CD14-positive monocyte (primary cell): ENCODE measurements at places on chromosomes 5 and 9.
A peak's percentile ranks its signal among the peaks of the same experiment; 100 is the strongest.

DNA sequence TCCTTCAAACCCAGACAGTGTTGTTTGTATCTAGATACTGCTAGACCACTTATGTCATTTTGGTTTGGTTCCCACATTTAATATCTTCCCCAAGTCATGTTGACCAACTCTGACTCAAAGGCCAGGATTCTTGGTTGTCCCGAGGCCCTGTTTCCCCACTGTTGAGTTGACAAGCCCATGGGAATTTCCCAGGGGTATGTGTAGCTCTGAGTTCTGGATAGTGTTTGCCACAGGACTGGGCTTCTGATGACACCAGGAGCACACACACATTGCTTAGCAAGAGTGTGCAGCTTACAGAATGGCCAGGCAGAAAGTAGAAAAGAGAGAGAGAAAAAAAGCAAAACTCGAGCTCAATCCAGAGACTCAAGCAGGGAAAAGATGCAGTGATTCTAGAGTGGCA lies 214.4 kb downstream of the NXNL2 start:
- H3K27me3 ChIP-seq: no peaks in the 10 kb centered on the region
- H3K27ac ChIP-seq: no peak overlapping the region
- no peaks in the 10 kb centered on the region for H3K36me3 ChIP-seq
- no peak for DNase-seq
- no peak overlapping the region for H3K4me3 ChIP-seq

- peak overlapping the region; percentile 57 for H3K27ac ChIP-seq
- DNase-seq: no peak
- peaks cover 7% of the 10 kb centered on the region for H3K36me3 ChIP-seq
- no peak overlapping the region for H3K4me3 ChIP-seq
- peaks cover 61% of the 10 kb centered on the region for H3K4me1 ChIP-seq
- no peaks in the 10 kb centered on the region for H3K27me3 ChIP-seq
Measured at GRCh38 chr5:173924899-173925298, 36.8 kb downstream of the CPEB4 start.

- no peak overlapping the region for H3K4me3 ChIP-seq
- H3K4me1 ChIP-seq: no peaks in the 10 kb centered on the region
- H3K27ac ChIP-seq: no peak overlapping the region
- H3K27me3 ChIP-seq: no peaks in the 10 kb centered on the region
- no peak for DNase-seq
Measured at GRCh38 chr5:175885813-175886212, 14.4 kb downstream of the CPLX2 start.

- H3K4me3 ChIP-seq: no peak overlapping the region
- H3K27ac ChIP-seq: no peak overlapping the region
- DNase-seq: no peak
Measured at GRCh38 chr9:119991797-119992196, 588.2 kb downstream of the CDK5RAP2 start.

GRCh38 chr5:1006656-1007071 lies 1.9 kb upstream of the NKD2 start:
- no peak overlapping the region for H3K27ac ChIP-seq
- peaks cover 75% of the 10 kb centered on the region for H3K27me3 ChIP-seq
- H3K4me3 ChIP-seq: no peak overlapping the region
- H3K36me3 ChIP-seq: no peaks in the 10 kb centered on the region
- no peak for DNase-seq
- H3K4me1 ChIP-seq: no peaks in the 10 kb centered on the region

- no peak for DNase-seq
- H3K36me3 ChIP-seq: peaks cover 98% of the 10 kb centered on the region
- H3K27ac ChIP-seq: no peak overlapping the region
- H3K4me1 ChIP-seq: peaks cover 9% of the 10 kb centered on the region
- no peak overlapping the region for H3K4me3 ChIP-seq
Measured at GRCh38 chr9:127742435-127743088, 7.5 kb upstream of the TOR2A start.

GRCh38 chr5:98570010-98570409 lies 203.5 kb upstream of the RGMB start:
- no peak for DNase-seq
- no peak overlapping the region for H3K27ac ChIP-seq
- H3K4me3 ChIP-seq: no peak overlapping the region
- H3K36me3 ChIP-seq: no peaks in the 10 kb centered on the region
- no peaks in the 10 kb centered on the region for H3K27me3 ChIP-seq

GRCh38 chr5:124111886-124112285 lies 599.9 kb downstream of the CSNK1G3 start:
- H3K36me3 ChIP-seq: no peaks in the 10 kb centered on the region
- no peaks in the 10 kb centered on the region for H3K4me1 ChIP-seq
- no peaks in the 10 kb centered on the region for H3K27me3 ChIP-seq
- H3K27ac ChIP-seq: no peak overlapping the region

- H3K4me3 ChIP-seq: no peak overlapping the region
- H3K27ac ChIP-seq: peak overlapping the region; percentile 69
- DNase-seq: peak; percentile 39
- H3K4me1 ChIP-seq: peaks cover 30% of the 10 kb centered on the region
- peaks cover 3% of the 10 kb centered on the region for H3K27me3 ChIP-seq
- no peaks in the 10 kb centered on the region for H3K36me3 ChIP-seq
Measured at GRCh38 chr5:139946440-139946839, 96.7 kb downstream of the NRG2 start.
